Foreskin fibroblast (primary cell): ENCODE measurements at places on chromosomes 12 and 14.

DNA sequence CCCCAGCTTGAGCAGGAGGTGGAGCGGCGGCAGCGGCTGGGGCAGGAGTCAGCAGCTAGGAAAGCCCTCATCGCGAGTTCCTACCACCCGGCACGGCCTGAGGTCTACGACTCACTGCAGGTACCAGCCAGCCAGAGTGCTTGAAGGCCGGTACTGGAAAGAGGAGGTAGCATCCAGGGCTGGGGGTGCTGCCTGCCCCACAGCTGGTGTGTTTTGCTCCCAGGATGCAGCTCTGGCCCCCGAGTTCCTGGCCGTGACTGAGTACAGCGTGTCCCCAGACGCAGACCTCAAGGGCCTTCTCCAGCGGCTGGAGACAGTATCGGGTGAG lies 1.6 kb downstream of the OGFOD2 start:
- no peak for DNase-seq

GRCh38 chr12:21615431-21615830 lies 10.8 kb upstream of the GYS2 start:
- DNase-seq: no peak

DNA sequence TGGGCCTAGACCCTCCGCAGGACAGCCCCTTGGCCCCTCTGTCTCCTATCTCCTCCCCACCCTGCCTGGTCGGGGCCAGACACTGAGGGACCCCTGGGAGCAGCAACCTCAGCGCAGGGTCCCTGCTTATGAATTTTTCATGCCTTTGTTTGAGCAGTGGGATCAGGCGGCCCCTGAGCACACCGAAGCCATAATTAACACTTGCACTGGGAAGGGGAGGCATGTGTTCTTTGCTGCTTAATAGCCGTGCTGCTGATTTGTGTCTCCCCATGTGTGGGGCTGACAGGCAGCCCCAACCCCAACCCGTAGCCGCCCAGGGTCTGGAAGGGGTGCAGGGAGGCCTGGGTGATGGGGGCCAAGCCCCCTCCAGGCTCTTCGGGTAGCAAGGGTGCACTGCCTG lies 52.7 kb downstream of the FBRSL1 start:
- no peak for DNase-seq

DNA sequence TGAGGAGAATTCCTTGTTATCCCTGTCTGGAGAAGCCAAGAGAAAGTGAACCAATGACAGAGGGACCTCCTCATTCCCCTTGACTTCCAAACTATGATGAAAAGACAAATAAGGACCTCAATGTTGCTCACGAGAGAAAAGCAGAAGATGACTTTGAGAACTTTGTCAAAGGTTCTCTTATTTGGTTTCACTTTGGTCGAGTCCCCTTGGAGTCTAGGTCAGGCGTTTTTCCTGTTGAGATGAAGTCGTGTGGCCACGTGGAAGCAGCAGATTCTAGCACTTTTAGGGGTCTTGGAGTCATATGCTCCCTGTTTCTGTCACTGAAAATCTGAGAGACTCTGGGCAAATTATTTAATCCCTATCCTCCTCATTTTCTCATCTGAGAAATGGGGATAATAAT lies 33.8 kb upstream of the COL2A1 start:
- no peak for DNase-seq

GRCh38 chr14:61638595-61639387 lies 56.5 kb upstream of the HIF1A start:
- no peak for DNase-seq

GRCh38 chr14:104219731-104220214 lies 81.4 kb downstream of the KIF26A start:
- no peak for DNase-seq

DNA sequence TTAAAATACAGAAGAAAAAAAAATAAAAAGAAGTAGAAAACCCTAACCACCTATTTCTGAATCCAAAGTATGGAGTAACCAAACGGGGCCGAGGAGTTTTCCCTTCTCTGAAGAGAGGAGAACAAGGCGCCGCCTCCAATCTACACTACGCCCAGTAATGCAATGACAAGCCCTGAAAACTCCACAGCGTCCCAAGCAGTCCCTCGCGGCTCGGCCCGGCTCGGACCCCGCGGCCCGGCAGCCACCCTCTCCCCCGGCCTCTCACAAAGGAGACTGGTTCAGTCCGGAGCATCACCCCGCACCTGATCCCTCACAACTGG lies 371 bp downstream of the CHD8 start:
- no peak for DNase-seq

DNA sequence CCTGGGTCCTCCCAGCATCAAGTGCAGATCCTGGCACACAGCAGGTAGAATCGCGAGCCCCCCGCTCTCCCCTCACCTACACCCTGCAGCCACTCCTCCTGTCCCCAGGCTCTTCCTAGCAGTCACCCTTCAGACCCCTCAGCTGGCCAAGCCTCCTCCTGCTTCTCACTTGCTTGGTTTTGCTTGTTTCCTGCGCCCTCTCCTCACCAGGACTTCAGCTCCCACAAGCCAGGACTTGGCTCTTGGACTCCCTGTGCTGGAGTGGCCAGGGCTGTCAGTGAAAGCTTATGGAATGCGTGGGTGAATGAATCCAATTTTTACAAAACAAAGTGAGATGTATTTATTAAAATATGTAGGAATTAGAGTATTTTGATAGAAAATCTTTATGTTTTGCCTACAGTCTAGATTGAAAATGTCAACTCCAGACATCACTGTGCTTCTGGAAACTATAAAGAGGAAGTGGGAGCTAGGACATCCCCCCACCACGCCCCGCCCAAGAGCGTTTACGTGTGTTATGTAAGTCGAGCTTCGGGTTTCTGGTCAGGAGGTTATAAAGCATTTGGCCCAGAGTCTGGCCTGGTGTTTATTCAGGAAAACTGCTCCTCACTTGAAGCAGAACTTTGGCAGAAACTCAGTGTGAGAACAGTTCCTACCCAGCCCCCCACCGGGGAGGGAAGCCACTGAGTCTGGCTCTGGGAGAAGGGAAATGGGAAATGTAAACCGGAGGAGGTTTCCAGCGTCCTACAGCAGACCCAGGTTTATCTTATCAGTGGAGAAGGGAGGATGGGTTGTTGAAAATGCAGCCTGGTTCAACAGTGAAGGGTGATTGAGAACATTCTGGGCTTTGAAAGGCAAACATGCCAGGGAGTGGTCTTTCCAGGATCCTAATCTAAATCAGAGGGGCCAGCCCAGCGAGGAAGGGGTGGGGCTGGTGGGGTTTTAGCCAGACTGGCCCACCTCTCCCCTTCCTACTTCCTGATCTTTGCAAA lies 8.8 kb downstream of the ALDH2 start:
- peak; percentile 66 for DNase-seq

DNA sequence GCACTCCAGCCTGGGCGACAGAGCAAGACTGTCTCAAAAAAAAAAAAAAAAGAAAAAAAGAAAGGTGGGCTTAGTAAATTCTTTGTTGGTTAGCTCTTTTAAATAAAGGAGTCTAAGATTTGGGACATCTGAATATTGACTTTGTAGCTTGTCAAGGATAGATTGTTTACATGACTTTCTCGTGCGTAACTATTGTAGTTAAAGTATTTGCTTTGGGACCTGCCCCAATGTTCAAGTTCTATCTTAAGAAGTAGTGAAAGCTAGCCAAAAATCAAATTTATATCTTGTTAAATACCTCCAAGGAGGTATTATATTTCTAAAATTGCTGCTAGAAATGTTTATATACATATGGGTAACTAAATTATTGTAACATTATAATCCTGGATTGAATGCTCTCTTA lies 32.4 kb downstream of the PTPN21 start:
- no peak for DNase-seq

DNA sequence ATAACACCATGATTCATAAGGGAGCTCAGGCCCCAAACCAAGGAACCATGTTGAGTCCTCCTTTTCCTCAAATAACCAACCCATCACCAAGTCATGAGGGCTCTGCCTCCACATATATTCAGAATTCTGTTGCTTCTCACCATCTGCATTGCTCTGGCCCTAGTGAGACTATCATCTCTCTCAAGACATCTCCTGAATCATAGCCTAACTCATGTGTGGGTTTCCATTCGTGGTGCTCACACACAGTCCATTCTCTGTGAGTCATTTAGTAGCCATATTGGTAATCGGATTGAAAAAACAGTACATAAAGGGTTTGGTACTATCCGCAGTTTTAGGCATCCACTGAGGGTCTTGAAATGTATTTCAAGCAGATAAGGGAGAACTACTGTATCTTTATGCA lies 5.1 kb upstream of the SLC38A2 start:
- no peak for DNase-seq

GRCh38 chr12:47715877-47716548 lies 9.3 kb downstream of the ENDOU start:
- no peak for DNase-seq

- peak; percentile 27 for DNase-seq
These were observed 20.1 kb downstream of the BICD1 start for GRCh38 chr12:32126720-32127119.

DNA sequence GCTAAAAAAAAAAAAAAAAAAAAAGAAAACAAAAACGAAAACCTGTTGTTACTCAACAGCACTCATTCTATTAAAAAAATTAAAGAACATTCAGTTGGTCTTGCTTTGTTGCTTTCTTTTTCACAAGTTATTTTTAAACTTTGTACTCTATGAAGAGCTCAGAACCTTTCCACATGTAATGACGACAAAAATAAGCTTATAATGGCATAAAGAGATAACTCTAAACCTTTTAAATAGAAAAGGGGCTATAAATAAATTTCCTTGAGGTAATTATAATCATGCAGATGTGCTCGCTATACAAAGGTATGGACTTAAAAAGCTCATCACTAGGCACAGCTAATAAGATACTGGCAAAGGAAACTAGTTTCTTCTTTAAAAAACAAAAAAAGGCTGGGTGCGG lies 13.4 kb downstream of the NR2C1 start:
- DNase-seq: no peak

- DNase-seq: no peak
These were observed 3.6 kb downstream of the STX2 start for GRCh38 chr12:130835436-130835835.

DNA sequence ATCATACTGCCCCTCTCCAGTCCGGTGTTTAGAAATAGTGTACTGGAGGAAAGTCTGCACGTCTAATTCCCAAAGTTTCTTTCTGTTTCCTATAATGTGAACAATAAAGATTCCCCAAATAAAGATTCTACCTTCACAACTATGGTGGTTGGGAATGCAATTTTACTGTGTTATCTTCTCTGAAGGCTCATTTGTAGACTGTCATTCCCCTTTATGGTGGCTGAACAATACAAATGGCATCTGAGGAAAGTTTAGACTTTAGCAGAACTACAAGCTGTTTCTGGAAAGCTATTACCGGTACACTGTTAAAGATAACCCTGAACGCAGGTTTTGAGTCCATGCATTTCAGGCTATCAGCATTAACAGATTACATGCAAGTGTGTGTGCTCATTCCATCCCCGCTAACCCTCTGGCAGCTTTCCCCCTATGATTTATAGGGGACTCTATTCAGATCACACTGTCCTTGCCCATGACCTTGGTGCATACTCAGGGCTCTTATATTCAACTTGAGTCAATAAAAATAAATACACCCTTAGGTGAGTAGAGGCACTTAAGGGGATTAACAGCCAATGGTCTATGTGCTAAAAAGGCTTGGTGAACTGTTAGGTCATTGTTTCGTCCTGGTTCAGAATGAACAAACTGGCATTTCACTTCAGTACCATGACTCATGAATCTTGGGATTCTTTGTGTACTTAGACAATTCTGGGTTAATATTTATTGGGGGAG lies 60.7 kb upstream of the PYGL start:
- DNase-seq: peak; percentile 76

DNA sequence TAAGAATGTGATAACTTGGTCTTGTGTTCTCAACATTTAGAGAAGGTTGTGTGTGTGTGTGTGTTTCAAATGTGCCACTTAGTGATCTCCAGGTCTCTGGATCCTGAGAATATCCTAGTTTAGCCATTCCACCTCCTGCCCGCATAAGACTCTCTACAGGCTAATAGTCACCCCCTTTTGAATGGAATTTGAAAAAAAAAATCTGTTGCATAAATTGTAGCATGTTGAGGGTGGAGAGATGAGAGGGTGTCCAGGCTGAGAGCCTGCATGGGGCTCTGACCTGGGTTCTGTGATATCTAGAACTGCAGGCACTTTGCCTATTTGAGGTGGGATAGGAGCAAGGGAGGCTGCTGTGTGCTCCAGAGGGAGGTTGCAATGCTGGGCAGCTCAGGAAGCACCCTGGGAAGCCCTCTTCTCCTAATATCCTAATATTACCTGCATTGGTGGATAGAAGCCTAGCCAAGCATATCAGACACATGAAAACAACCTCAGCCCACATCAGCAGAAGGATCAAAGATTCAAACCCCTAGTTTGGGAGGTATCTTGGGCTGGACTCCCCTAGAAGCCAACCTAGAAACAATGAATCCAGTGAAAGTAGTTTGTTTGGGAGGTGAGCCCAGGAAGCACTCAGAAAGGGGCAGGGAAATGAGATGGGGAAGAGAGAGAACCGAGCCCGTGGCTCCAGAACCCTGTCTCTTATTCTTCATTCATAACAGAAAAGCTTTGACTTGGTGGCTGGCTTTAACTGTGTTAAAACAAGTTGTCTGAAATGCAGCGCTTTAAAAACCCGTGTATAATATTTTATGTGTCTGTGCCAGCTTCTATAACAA lies 35.6 kb upstream of the RBM19 start:
- no peak for DNase-seq

DNA sequence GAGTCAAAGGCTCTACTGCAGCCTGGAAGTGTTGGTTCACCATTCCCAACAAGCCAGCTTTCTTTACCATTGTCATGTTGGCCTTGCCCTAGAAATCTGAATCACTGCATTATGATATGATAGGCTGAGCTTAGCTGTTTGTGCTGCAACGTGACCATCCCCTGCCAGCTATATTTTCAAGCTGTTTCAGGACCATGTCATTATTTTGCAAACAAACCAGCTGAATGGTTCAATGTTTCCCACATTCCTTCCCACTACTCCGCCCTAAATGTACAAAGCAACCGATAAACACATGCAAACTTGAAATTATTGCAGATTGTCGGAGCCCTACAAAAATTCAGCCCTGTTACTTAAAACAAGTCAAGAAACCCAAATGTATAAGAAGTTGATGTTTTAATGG lies 136.1 kb downstream of the KICS2 start:
- DNase-seq: peak; percentile 66

- DNase-seq: no peak
These were observed 86.8 kb upstream of the ADAMTS20 start for GRCh38 chr12:43638806-43639205.

- DNase-seq: no peak
These were observed 266.4 kb upstream of the CAND1 start for GRCh38 chr12:67002720-67003119.

- DNase-seq: no peak
These were observed 10.7 kb downstream of the ARID4A start for GRCh38 chr14:58309086-58309485.

DNA sequence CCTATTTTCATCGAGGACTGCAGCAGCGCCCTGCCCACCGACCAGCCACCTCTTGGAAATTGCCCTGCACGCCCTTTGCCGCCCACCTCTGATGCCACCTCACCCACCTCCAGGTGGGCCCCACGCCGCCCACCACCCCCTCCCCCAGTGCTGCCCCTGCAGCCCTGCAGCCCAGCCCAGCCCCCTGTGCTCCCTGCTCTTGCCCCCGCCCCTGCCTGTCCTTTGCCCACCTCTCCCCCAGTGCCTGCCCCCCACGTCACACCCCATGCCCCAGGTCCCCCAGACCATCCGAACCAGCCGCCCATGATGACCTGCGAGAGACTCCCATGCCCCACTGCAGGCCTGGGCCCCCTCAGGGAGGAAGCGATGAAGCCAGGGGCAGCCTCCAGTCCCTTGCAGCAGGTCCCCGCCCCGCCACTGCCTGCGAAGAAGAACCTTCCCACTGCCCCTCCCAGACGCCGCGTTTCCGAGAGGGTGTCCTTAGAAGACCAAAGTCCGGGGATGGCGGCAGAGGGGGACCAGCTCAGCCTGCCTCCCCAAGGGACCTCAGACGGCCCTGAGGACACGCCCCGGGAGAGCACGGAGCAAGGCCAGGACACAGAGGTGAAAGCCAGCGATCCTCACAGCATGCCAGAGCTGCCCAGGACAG lies 96.5 kb downstream of the LGMN start:
- DNase-seq: no peak
